ENCODE measurements at places on chromosomes 3 and 15.

- DNase-seq = no peak
These were observed 3.9 kb downstream of the NEIL1 start for GRCh38 chr15:75350601-75351361.

GRCh38 chr3:192607798-192608197 is 119.5 kb downstream of the FGF12 start:
- no peak for DNase-seq

DNA sequence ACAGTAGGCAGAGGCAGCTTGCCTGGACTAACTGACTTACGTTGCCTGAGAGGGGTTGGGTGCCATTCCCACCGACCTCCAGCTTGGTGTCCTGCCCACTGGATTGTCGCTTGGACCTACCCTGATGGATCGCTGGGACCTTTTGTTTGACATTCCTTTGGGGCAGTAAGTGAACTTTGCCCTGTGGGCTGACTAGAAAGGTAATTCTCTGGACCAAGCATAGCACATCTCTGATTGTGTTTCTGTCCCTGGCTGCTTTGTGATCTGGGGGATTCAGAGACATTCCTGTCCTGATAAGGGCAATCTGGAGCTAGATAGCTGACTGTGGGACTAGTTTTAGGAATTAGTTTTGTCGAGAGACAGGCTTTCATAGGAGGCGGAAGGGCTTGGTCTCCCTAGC is 19.5 kb upstream of the IFT57 start:
- no peak for DNase-seq

- DNase-seq = no peak
These were observed 167.3 kb upstream of the THBS1 start for GRCh38 chr15:39413558-39413957.

DNA sequence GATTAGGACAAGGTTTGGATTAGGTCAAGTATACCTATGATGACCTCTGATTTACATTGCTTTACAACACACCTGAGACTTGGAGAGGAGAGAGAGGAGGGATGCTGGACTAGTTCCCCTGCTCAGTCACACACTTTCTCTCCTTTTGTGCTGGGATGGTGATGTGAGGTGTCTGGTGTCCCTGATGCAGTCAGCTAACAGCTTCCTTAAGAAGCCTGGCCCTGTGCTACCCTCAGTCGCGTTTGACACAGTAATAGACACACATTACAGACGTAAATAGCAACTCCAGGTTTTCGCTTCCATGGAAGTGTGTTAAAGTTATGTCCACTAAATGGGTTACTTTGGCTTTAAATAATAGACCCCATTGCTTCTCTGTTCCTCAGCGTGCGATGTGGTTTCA is 58.9 kb downstream of the RARB start:
- DNase-seq = no peak

GRCh38 chr15:100686021-100686724 is 83.8 kb downstream of the ASB7 start:
- DNase-seq = no peak

DNA sequence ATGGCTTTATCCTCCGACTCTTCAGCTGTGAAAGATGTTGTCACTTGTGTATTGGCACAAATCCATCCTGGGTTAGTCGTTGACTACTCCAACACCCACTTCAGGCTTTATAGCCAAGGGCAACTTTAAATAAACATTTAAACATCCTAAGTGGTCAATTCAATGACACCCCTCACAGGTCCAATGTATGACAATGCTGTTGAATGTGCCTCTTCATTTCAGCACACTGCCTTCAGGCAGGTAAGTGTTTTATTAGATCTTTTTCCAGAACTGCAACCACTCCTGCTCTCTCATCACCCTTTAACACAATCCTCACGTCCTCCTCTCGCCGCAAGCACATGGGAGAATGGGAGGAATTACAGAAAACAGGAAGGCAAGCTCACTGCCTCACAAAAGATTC is 30.3 kb downstream of the IL12A start:
- DNase-seq = peak; percentile 88

GRCh38 chr15:98196371-98196770 is 235.9 kb downstream of the ARRDC4 start:
- DNase-seq = no peak

- DNase-seq = no peak
These were observed 135.0 kb downstream of the VPS8 start for GRCh38 chr3:184946917-184947316.

Data from NCI-H2107 (cell line).